ENCODE measurements at places on chromosomes 12 and 14.
A peak's percentile ranks its signal among the peaks of the same experiment; 100 is the strongest.

- no peak for DNase-seq
Observed at GRCh38 chr12:132804426-132804861, 24.2 kb downstream of the GOLGA3 start.

DNA sequence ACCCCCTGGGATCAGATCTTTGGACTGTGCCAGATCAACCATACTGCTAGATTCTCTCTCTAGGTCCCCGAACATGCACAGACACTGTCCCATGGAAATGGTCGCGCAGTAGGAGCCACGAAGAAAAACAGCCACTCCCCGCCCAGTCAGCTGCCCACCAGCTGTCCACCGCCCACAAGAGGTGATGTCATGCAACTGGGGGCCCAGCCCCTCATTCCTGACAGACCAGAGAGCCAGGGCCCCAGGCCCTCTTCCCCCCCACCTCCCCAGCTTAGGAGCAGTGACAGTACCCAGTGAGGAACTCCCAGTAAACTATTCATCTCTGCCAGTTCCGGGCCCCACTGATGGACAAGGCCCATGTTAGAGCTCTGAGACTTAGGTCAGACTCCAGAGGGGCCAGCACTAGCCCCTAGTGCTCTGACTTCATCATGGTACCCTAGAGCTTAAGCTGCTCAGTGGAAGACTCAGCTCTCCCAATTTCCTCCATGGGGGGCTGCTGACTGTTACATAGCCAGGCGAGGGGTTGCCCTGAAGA, 3.7 kb upstream of the TAMALIN start:
- no peak for DNase-seq

GRCh38 chr14:75866970-75867369, 114.8 kb downstream of the TGFB3 start:
- DNase-seq: no peak

- DNase-seq: peak; percentile 61
Observed at GRCh38 chr14:60981633-60982455, 799 bp downstream of the SLC38A6 start.

GRCh38 chr12:128613837-128614590, 209.7 kb downstream of the SLC15A4 start:
- no peak for DNase-seq

- no peak for DNase-seq
Observed at GRCh38 chr12:128916425-128916824, 63.1 kb downstream of the GLT1D1 start.

GRCh38 chr12:12357719-12358461, 1.0 kb downstream of the BORCS5 start:
- no peak for DNase-seq

DNA sequence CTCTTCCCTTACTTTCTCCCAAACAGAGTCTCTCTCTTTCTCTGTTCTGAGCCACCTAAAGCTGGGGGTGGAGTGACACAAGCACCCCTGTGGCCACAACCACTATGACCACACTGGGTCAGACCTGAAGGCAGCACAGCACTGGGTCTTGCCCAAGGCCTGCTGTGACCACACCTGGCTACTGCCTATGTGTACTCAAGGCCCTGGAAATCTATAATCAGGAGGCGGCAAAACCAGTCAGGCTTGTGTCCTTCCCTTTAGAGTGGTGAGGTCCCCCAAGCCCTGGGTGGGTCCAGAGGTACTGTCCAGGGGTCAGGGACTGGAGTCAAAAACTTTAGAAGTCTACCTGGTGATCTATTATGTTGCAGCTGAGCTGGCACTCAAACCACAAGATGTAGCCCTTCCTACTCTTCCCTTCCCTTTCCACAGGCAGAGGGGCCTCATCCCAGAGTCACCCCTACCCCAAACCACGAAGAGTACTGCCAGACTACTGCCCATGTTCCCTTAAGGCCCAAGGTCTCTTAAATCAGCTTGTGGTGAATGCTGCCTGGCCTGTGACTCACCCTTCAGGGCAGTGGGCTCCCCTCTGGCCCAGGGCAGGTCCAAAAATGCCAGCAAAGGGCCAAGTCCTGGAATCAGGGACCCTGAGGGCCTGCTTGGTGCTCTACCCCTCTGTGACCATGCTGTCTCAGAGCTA, 179.8 kb upstream of the DYRK2 start:
- no peak for DNase-seq

DNA sequence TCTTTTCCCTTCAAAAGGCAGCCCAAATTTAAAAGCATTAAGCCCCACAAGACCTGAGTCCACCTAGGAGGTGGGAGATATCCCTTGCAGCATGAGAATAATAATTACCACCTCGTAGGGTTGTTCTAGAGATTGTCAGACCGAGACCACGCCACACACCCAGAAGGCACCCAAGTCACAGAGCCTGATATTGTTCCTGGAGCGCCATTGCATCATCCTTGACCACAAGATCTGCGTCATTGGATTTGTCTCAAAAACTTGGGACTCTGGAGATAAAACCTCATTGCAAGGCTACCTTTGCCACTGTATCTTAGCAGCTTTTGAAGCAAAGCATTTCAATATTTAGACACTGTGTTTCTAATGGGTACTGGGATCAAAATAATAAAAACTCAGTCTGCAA, 29.4 kb upstream of the PPP2R5C start:
- no peak for DNase-seq

GRCh38 chr14:105979446-105979845, 453.1 kb downstream of the TMEM121 start:
- DNase-seq: no peak

DNA sequence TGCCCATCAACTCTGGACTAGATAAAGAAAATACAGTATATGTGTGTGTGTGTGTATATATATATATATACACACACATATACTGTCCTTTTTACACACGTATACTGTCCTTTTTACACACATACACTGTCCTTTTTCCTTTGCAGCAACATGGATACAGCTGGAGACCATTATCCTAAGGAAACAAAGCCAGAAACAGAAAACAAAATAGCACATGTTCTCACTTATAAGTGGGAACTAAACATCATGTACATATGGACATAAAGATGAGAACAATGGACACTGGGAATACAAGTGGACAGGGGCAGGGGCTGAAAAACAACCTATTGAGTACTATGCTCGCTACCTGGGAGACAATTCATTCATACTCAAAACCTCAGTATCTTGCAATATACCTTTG, 23.7 kb downstream of the VDR start:
- no peak for DNase-seq

DNA sequence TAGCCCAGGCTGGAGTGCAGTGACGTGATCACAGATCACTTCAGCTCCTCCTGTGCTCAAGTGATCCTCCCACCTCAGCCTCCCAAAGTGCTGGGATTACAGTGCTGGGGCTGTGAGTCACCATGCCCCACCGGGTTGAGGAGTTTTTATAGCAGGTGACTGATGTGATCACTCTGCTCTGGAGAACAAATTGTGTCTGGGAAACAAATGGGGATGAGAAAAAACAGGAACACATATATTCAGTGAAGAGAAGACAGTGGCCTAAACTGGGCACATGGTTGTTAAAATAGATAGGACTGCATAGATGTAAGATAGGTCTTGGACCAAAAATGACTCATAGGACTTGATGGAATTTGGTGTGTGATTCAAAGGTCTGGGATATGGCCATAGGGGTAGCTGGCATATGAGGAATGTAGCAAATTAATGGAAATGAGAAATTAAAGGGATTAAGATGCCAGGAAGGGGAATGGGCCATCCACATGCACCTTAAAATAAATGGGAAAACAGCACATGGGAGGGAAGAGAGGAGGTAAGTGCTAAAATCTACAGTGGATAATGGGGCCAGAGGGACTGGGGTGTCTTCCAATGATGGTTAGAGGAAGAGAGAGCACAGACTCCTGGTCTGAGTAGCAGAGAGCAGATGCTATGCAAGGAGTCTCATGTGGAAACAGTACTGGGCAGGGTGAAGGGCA, 11.2 kb downstream of the BCAT1 start:
- DNase-seq: peak; percentile 13

DNA sequence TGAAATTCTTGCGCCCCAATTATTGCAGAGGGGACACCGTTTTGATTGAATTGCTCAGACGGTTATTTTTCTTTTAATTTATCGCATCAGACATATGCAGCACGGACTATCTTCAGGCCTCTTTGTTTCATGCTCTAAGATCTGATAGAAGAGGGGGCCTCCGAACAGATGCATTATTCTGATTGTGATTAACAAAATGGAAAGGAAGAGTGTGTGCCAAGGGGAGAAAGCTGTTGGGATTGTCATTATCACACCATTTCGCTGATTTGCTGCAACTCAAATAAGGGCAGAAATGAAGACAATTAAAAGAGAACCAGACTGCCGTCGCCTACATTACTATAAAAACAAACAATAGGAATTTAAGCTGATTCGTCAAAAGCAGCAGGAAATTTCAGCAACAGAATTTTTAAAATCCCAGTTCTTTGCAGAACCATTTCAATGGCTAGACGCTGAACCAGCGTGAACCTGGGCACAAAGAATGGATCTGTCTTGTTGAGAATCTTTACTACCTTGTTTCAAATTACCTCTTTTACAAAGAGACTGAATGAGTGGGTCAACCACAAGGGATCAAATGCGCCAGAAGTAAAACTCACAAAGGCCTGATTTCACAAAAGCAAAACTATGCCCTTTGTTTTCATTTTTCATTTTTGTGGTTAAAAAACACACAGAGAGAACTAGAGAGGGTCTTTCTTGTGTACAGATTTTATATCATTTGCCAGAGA, 30.6 kb downstream of the TMEM132D start:
- no peak for DNase-seq

DNA sequence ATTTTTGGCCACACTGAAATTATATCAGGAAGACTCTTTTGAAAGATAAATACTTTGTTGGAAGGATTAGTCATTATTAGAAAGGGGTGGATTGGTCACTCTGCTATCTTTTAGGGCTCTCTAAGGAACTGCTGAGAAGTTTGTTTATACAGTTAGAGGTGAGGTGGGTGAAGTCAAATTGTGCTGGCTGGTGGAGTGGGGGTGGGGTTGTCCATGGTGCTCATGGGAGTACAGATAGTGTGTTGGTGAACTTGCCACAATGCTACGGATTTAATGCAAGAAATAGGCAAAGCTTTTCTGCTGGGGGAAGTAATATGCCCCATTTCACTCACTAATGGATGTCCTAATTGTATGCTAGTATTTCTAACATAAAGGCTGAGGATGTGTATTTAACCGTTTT, 35.8 kb downstream of the SUSD6 start:
- no peak for DNase-seq

GRCh38 chr12:132657004-132657727, 30.0 kb downstream of the POLE start:
- DNase-seq: no peak

DNA sequence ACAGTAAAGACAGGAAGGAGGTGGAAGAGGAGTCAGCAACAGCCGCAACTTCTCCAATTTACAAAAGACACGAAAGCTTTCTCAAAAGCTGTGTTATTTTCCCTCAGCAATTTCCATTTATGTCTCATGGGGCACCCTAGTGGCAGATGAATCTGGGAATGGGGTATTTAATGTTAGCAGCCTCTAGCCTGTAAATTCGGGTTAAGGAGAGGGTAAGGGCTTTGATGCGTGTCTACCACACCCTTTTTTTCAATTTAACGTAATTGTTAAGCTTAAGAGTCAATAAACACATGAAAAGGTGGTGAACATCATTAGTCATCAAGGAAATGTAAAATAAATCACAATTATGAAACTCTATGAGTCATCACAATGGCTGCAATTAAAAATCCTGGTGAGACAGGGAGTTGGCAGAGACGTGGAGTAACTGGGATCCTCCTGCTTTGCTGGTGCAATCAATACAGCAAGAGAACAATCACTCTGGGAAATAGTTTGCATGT, 986.4 kb downstream of the AACS start:
- peak; percentile 82 for DNase-seq

GRCh38 chr14:77502109-77502782, 3.6 kb upstream of the ISM2 start:
- no peak for DNase-seq

GRCh38 chr12:128381946-128382345, 115.0 kb downstream of the TMEM132C start:
- DNase-seq: no peak

DNA sequence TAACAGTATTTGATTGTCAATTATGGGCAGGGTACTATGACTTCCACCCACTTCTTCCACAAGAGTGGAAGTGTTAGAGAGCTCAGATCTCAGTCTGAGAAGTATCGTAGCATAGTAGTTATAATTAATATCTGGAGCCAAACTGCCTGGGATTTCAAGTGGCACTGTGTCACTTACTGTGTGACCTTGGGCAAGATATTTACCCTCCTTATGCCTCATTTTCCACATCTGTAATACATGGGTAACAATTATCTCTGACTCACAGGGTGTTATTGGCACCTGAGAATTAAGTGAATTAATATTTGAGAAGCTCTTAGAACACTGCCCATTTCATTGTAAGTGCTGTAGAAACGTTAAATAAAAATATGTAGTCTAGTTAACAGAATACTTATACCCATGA, 11.5 kb downstream of the RAB21 start:
- DNase-seq: no peak

DNA sequence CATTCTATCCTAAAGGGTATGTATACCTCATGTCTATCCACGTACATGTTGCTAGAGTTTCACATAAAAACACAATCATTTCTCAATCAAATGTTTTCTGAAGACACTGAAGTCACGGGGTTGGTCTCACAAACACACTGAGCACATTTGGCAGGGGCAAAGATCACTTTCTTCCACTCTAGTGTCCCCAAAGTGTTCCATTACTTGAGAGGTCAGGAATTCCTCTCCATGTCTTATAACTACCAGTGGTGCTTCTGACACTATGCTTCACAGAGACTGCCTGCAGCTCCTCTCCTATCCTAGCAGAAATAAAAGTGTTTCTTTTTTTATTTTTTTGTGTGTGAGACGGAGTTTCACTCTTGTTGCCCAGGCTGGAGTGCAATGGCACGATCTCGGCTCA, 19.1 kb downstream of the ZFYVE1 start:
- no peak for DNase-seq

GRCh38 chr12:119157528-119157927, 21.2 kb upstream of the HSPB8 start:
- DNase-seq: no peak

DNA sequence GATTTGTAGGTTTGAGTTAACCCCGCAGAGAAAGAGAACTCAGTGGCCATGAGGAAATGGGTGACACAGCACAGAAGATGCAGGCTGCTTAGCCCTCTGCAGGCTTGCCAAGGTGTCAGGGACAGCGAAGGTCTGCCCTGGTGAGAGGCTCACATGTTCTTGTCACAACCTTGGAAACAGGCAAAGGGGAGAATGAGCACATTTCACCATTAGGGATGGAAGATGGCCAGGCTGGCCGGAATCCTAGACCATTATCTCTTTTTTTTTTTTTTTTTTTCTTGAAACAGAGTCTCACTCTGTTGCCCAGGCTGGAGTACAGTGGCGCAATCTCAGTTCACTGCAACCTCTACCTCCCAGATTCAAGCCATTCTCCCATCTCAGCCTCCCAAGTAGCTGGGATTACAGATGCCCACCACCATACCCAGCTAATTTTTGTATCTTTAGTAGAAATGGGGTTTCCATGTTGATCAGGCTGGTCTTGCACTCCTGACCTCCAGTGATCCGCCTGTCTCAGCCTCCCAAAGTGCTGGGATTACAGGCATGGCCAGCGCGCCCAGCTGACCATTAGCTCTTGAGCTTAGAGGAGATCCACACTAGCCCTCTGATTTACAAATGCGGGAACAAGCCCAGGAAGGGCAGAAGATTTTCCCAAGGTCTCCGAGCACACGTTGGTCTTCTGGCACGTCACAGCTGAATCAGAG, 34.6 kb downstream of the LTBP2 start:
- no peak for DNase-seq

All from A172 (cell line).